ENCODE measurements at places on chromosomes 11 and 22.

- no peak for DNase-seq
Observed at GRCh38 chr22:28711820-28712777, 29.5 kb downstream of the CHEK2 start.

- no peak for DNase-seq
Observed at GRCh38 chr11:19777039-19777376, 64.4 kb downstream of the NAV2 start.

DNA sequence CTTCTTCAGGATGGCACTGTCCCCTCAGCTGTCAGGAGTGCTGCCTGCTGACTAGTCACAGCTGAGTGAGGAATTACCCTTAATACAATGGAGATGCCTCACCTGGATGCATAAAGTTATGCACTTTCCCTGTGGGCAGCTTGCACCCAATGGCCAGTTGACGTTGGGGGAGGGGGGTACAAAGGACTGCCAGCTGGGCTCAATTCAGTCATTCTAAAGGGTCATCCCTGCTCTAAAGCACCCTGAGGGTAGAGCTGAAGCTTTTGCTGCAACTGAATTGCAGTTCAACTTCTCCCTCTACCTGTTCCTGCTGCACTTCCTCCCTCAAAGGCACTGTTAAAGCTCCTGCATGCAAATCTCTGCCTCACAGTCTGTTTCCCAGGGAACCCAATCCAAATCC is 147.8 kb upstream of the SESN3 start:
- DNase-seq = no peak

DNA sequence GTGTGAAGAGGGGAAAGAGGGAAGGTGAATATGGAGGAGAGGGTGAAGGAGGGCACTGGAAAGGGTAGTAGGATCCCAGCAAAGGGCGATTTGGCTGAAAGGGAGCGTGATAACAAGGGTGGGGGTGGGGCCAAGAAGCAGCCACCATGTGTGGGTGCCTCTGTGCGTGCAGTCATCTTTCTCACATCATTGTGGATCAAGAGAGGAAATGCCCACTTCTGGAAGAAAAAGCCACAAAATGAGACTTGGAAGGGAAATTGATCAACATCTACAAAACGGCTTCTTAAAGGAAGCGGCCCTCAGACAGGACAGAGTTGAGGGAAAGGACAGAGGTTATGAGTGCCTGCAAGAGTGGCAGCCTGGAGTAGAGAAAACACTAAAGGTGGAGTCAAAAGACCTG is 1.2 kb upstream of the CXCR5 start:
- peak; percentile 43 for DNase-seq
